Sigmoid colon (tissue), 7 donors: ENCODE measurements at places on chromosomes 2 and 18. TPM values are rescaled to one million over a fixed set of nuclear protein-coding genes. Genes with fewer than 3 reads are reported as not detected.

DNA sequence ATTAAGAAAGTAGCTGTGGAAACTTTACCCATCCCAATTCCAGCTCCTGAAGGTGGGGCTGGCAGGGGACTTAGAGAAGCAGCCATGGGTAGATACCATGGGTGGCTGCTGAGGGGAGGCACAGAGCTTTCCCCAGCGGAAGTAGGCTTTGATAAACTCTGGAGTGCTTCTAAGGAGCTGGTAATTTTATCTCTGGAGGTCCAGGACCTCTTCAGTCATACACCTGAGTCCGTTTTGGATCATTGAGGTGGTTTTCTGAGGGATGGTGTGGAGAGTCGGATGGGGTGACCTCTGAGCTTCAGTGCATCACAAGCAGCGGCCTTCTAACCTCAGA lies 36.7 kb upstream of the BMP10 start:
- no peaks in the 10 kb centered on the region for H3K27me3 ChIP-seq
- H3K4me1 ChIP-seq: peaks cover 12% of the 10 kb centered on the region
- no peak overlapping the region for H3K4me3 ChIP-seq
- H3K36me3 ChIP-seq: no peaks in the 10 kb centered on the region
- no peak overlapping the region for H3K27ac ChIP-seq
- DNase-seq: no peak

- H3K27ac ChIP-seq: no peak overlapping the region
- H3K27me3 ChIP-seq: no peaks in the 10 kb centered on the region
- no peak overlapping the region for H3K4me3 ChIP-seq
- no peaks in the 10 kb centered on the region for H3K4me1 ChIP-seq
- H3K36me3 ChIP-seq: no peaks in the 10 kb centered on the region
Observed at GRCh38 chr18:21735452-21736015, 5.1 kb upstream of the MIB1 start.

- H3K36me3 ChIP-seq: no peaks in the 10 kb centered on the region
- no peaks in the 10 kb centered on the region for H3K4me1 ChIP-seq
- DNase-seq: no peak
- H3K27ac ChIP-seq: no peak overlapping the region
- no peak overlapping the region for H3K4me3 ChIP-seq
Observed at GRCh38 chr2:23131066-23131575, 253.9 kb upstream of the KLHL29 start.

DNA sequence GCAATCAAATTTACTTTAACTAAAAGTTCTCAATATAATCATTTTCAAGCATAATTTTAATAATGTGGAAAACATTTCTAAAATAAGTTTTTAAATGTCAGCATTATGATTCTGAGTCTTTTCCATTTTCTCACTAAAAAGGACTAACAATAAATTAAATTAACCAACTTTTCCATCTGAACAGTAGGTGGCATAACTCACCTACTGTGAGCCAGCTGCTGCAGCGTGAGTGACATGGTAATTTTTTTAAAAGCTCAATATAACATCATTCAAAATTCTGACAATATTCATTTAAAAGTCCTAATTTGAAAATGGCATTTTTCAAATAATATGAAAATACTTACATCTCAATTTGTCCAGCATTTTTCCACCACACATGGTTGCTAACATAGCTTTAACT lies 66.5 kb downstream of the DTNB start:
- H3K27ac ChIP-seq: no peak overlapping the region
- no peak for DNase-seq
- H3K4me3 ChIP-seq: no peak overlapping the region
- H3K27me3 ChIP-seq: no peaks in the 10 kb centered on the region
- H3K4me1 ChIP-seq: no peaks in the 10 kb centered on the region
- H3K36me3 ChIP-seq: no peaks in the 10 kb centered on the region

DNA sequence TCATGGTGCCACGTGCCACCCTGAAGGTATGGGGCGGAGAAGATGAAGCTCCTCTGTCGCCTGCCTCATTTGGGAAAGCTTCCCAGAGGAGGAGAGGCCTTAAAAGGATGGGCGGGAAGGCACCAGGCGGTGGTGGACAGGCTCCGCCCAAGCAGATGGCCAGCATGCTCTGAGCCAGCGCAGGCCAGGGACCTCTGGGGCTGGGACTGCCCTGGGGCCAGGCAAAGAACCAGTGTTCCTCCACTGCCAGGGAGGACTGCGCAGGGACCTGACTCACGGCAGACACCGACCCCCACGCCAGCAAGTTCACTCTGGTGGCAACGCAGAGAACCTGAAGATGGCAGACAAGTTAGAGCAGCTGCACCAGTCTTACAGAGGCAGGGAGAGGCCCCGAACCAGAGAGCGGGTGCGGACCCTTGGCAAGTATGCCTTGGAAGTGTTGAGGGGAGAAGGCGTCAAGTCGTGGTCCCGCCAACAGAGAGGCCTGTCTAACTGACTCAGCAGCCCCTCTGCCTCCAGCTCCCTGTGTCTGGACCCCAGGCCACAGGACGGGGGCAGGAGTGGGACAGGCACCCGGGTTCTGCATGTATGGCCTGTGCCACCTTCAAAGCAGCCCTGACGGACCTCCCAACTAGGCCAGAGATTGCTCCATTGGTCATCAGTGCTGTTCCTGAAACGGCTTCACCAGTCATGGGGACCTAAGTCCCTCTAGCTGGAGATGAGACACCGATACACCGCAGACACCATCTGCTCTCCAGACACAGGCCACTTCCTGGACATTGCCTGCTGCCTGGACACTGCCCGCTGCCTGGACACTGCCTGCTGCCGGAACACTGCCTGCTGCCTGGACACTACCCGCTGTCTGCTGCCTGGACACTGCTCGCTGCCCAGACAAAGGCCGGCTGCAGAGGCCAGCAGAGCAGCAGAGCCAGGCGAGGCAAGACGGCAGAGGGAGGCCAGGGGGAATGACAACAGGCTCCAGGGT lies 124.7 kb downstream of the HDAC4 start:
- no peak overlapping the region for H3K4me3 ChIP-seq
- H3K36me3 ChIP-seq: no peaks in the 10 kb centered on the region
- H3K27ac ChIP-seq: peak overlapping the region; percentile 84
- no peaks in the 10 kb centered on the region for H3K27me3 ChIP-seq

GRCh38 chr2:96538487-96539214 lies 2.1 kb downstream of the ARID5A start:
- no peaks in the 10 kb centered on the region for H3K36me3 ChIP-seq
- peak overlapping the region; percentile 86 for H3K4me3 ChIP-seq
- H3K4me1 ChIP-seq: no peaks in the 10 kb centered on the region

DNA sequence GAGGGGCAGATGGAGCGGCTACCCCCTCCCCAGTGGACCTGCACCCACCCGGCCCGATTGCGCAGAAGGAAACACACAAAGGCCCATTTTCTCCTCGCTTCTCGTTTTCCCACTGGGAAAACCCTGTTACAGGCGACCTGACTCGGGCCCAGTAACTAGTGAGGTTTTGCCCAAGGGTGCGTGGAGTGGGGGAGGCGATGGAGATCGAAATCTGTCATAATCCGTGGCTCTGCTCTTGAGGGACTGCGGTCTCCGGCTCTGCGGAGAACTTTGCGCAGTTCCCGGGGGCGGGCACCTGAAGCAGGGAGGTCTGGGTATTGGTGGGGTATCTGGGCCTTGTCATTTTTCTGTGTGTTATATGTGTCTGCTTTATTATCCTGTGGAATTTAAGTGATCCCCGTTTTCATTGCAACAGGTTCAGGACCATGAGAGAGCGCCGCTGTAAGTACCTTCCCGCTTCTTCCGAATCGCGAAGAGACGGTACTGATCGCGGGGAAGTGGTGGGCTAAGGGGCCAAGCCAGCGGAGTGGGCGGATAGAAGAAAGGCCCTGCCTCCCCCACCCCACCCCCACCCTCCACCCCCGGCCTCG lies 4.0 kb upstream of the HOXD4 start:
- H3K27ac ChIP-seq: no peak overlapping the region
- peaks cover 8% of the 10 kb centered on the region for H3K4me1 ChIP-seq
- H3K36me3 ChIP-seq: no peaks in the 10 kb centered on the region
- H3K4me3 ChIP-seq: no peak overlapping the region
- peaks cover 62% of the 10 kb centered on the region for H3K27me3 ChIP-seq

GRCh38 chr18:34841891-34842290 lies 131.8 kb downstream of the DTNA start:
- no peak overlapping the region for H3K4me3 ChIP-seq
- H3K27me3 ChIP-seq: no peaks in the 10 kb centered on the region
- no peak for DNase-seq
- H3K27ac ChIP-seq: no peak overlapping the region
- no peaks in the 10 kb centered on the region for H3K36me3 ChIP-seq

GRCh38 chr2:38436227-38436664 lies 59.2 kb upstream of the ATL2 start:
- H3K4me1 ChIP-seq: no peaks in the 10 kb centered on the region
- no peaks in the 10 kb centered on the region for H3K36me3 ChIP-seq
- DNase-seq: no peak
- no peak overlapping the region for H3K27ac ChIP-seq
- no peak overlapping the region for H3K4me3 ChIP-seq

DNA sequence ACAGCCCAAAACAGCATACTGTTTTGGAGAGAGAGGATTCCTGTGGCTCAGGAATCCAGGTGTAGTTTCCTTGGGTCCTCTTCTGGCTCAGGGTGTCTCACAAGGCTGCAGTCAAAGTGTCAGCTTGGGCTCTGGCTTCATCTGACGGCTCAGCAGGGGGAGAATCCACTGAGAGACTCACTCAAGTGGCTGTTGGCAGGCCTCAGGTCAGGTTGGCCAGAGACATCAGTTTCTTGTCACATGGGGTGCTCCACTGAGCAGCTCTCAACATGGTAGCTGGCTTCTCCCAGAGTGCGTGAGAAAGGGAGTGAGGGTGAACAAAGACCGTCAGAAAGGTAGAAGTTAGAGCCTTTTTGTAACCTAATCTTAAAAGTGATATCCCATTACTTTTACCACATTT lies 168.4 kb downstream of the SOCS6 start:
- no peaks in the 10 kb centered on the region for H3K27me3 ChIP-seq
- no peak overlapping the region for H3K4me3 ChIP-seq
- no peak overlapping the region for H3K27ac ChIP-seq

GRCh38 chr18:67916097-67916496 lies 399.6 kb upstream of the DSEL start:
- DNase-seq: no peak
- no peak overlapping the region for H3K4me3 ChIP-seq
- H3K36me3 ChIP-seq: no peaks in the 10 kb centered on the region
- no peaks in the 10 kb centered on the region for H3K27me3 ChIP-seq
- no peak overlapping the region for H3K27ac ChIP-seq

GRCh38 chr2:133247631-133248030 lies 320.6 kb downstream of the NCKAP5 start:
- no peaks in the 10 kb centered on the region for H3K36me3 ChIP-seq
- DNase-seq: no peak
- H3K27me3 ChIP-seq: no peaks in the 10 kb centered on the region

DNA sequence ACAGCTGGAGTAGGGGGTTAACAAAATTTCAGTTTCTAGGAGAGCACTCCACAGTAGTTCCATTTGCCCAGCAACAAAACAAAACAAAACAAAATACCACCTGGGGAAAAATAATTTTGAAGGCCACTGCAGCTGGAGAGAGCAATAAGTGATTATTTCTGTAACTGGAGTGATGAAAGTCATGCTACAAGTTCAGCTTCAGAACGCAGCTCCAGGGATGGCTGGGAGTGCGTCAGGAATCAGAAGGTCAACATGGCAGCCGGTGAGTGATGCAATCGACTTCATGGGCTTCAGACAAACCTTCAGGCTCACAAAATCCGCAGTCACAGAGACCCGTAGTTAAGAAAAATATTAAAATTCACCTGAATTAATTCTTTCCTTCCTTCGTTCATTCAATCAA lies 41.0 kb downstream of the ABHD3 start:
- no peaks in the 10 kb centered on the region for H3K4me1 ChIP-seq
- no peaks in the 10 kb centered on the region for H3K27me3 ChIP-seq
- no peak for DNase-seq
- H3K4me3 ChIP-seq: no peak overlapping the region
- H3K27ac ChIP-seq: no peak overlapping the region
- no peaks in the 10 kb centered on the region for H3K36me3 ChIP-seq

DNA sequence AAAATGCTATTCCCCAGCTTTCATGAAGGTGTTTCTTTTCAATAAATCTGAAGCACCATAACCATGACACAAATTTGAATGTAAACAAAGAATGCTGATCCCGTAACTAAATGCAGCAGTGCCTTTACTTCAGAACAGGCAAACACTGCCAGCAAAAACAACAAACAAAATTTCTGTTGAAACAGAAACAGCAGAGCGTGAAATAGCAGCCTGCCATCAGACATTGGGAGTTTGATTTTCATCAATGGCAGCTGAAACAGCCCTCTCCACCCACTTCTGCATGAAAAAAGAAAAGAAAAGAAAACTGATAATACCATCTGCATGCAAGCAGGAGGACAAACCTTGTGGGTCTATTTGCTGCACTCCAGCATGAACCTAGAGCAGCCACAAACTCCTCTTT lies 128.3 kb downstream of the CDH2 start:
- no peaks in the 10 kb centered on the region for H3K36me3 ChIP-seq
- no peak for DNase-seq
- H3K27me3 ChIP-seq: no peaks in the 10 kb centered on the region

- peak; percentile 81 for DNase-seq
- H3K4me3 ChIP-seq: no peak overlapping the region
- H3K4me1 ChIP-seq: no peaks in the 10 kb centered on the region
- H3K27me3 ChIP-seq: no peaks in the 10 kb centered on the region
- H3K27ac ChIP-seq: peak overlapping the region; percentile 86
- H3K36me3 ChIP-seq: no peaks in the 10 kb centered on the region
Observed at GRCh38 chr2:70094978-70095719, 7.9 kb downstream of the PCBP1 start.

DNA sequence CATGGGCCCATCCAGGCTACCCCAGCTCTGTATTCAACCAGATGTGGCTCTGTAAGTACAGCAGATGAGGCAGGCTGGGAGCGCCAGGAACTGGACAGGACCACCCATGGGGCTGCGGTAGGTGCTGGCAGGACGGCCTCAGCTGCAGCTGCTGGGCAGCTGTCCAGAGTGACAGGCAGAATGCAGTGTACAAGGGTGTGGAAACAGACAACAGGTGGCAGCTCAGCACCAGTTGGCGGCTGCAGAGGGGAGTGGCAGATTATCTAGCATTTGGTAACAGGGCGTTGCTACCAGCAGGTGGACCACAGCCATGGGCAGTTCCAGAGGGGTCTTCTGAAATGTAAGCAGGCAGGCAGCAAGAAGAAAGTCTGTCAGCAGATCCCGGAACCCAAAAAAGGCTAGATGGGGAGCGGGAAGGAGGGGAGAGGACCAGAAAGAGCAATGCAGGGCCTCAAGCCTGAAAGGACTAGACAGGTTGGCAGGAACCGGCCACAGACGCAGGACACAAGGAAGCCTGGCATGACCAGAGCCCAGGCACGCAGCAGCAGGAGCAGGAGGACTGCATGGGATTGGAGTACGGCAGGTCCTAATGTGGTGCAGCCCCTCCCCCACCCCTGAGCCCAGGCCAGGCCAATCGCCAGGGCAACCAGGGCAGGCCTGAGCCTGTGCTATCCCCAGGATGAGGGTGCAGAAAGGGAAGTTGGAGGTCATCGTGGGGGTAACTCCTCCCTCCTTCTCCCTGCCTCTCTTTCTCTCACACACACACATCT lies 24.7 kb downstream of the PKDCC start:
- H3K4me1 ChIP-seq: peaks cover 34% of the 10 kb centered on the region
- H3K27ac ChIP-seq: peak overlapping the region; percentile 30
- no peaks in the 10 kb centered on the region for H3K36me3 ChIP-seq
- no peak for DNase-seq
- no peaks in the 10 kb centered on the region for H3K27me3 ChIP-seq

Gene CENPA
- not detected for total RNA-seq

Gene PLA2R1
- total RNA-seq: 3.9 TPM

Gene M1AP
- 0.16 TPM for total RNA-seq

Gene C2orf72
- 0.36 TPM for total RNA-seq

Gene CYRIA
- total RNA-seq: 12.5 TPM

Gene POTEF
- total RNA-seq: not detected

Gene CSRNP3
- 6.6 TPM for total RNA-seq

Gene RAMP1
- 324 TPM for total RNA-seq

Gene G6PC2
- total RNA-seq: not detected

Gene EFR3B
- total RNA-seq: 1.8 TPM
